ENCODE measurements at places on chromosomes 3 and 15.
A peak's percentile ranks its signal among the peaks of the same experiment; 100 is the strongest.

GRCh38 chr15:80695911-80696661, 976 bp downstream of the ABHD17C start:
- DNase-seq, result peak; percentile 10

DNA sequence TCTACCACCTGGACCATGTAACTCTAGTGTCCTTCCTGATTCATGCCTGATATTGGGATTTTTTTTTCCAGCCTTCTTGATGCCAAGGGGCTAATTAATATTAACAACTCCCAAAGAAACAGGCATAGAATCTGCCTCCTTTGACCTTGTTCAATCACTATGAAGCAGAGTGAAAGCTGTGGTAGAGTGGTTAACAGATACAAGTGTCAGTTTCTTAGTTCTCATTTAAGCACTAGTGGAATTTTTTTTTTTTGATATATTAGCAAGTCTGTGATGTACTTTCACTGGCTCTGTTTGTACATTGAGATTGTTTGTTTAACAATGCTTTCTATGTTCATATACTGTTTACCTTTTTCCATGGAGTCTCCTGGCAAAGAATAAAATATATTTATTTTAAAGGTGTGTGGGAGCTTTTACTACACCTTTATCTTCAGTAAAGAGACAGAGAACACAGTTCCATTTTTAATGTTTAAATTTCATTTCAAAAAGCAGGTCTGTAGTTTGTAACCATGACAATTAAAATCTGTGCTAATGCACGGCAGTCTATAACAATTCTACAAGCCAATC, 67.1 kb downstream of the TOP2B start:
- no peak for DNase-seq

- no peak for DNase-seq
Observed at GRCh38 chr3:139295040-139295439, 48.8 kb upstream of the MRPS22 start.

- DNase-seq, result no peak
Observed at GRCh38 chr3:90015688-90016356, 908.4 kb downstream of the EPHA3 start.

- DNase-seq, result no peak
Observed at GRCh38 chr3:23117856-23118255, 85.3 kb upstream of the UBE2E2 start.

DNA sequence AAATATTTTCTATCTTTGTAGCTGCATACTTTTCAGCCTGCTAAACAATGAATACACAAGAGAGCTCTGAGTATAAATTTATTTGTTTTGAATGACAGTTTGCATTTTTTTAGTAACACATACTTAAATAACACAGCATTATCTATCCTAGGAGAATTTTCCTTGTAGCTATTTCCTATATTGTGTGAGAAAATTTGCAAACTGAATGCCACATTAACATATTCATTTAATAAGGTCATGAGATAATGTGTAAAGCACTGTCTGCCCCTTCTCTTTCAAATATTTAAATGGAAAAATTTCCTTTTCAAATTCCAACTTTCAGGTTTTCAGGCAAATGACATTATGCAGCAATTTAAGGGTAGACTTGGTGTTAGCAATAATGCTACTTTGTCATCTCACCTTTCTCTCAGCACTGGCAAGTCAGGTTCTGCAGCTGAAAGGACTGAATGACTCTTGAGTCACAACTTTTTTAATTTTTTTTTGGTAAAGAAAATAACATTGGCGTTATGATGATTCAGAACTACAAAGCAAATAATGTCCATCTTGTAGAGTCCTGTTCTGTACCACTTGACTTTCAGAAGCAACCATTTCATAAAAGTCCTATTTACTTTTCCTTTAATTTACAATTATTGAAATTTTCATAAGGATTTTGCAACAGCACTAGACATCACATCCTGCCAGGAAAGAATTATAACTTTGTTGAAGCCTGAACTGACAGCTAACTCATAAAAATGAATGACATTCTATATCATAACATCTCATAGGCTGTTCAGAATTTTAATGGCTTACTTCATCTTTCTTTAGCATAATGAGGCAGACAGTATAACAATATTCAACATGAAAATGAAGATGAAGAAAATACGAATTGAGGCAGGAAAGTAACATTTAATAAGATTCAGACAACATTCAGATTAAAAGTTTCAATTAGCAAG, 681.6 kb upstream of the SEMA6D start:
- DNase-seq, result no peak

DNA sequence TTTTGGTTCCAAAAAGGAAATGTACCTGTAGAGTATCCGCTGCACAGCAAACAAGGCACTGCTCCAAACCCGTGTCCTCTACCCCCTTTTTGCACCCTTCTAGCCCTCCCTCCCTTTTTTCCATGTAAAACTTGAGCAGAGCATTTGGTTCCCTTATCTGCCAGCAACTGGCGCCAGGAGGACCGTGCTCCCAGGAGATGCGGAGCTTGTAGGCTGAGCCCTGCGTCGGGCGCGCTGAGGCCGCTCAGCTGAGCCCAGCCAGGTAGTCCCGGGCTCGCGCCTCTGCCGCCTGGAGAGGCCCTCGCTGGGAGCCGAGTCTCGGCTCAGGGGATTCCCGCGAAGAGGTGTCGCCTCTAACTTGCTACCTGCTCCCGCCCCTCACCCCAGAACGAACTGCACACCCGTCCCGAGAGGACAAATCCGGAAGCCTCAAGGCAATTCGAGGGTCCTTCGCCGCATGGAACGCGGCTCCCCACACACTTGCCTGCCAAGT, 575 bp downstream of the TRPM7 start:
- peak; percentile 83 for DNase-seq

- DNase-seq, result no peak
Observed at GRCh38 chr3:151903501-151903991, 30.1 kb downstream of the SUCNR1 start.

DNA sequence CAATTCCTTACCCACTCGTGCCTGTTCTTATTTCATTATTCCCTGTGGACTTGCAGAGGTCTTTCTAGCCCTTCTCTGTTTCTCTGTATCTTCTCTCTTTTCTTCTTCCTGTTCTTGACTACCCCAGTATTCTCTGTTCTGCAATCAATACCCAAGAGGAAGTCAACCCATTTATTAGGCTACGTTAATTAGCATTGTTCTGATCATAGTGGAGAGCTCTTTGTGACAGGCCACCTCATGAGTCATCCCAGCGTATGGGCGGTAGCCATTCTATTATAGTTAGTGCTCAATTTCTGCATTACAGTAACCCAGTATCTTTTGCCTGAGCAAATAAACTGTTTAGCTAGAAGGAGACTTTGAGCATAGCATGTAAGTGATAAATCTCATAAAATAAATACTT, 259.5 kb upstream of the GRM7 start:
- DNase-seq, result no peak

- DNase-seq, result no peak
Observed at GRCh38 chr3:190096345-190096744, 24.4 kb downstream of the P3H2 start.

DNA sequence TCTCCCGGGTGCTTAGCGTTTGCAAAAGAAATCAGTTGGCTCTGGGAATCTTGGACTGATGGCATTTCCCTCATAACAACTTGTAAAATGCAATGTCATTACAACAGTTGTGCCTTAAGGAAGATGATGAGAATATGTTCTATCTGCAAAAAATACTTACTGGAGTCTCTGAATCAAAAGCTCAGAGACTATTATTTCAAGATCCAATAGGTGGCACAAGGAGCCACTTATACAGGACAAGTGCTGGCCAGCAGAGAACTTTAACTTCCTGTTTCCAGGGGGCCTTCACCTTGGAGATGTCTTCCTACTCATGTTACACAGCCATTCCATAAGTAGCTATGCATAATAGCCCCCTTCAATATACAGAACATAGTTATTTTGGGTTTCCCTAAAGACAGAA, 8.9 kb upstream of the RPS27L start:
- DNase-seq, result no peak

DNA sequence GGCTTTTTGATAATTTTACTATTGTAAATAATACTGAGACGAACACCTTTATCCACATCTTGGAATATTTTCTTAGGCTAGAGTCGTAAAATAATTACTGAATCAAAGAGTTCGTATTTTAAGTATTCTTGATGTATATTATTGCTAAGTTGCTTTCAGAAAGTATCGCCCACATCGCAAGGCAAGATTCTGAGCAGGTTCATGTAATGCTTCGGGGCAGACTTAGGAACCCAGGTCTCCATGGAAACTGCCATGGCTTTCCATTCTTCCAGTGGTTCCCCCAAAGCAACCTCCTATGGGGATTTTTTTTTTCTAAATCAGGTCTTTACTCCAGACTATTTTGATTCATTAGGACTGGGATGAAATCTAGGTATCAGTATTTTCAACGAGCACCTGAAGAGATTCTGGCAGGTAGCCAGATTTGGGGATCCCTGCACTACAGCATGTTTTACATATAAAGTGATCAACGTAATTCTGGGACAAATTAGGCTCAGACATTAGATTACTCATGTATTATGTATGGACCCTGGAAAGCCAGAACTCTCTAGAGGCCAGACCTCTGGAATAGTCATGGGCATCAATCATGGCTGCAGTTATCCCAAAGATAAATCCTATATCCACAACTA, 86.5 kb downstream of the B3GNT5 start:
- no peak for DNase-seq

DNA sequence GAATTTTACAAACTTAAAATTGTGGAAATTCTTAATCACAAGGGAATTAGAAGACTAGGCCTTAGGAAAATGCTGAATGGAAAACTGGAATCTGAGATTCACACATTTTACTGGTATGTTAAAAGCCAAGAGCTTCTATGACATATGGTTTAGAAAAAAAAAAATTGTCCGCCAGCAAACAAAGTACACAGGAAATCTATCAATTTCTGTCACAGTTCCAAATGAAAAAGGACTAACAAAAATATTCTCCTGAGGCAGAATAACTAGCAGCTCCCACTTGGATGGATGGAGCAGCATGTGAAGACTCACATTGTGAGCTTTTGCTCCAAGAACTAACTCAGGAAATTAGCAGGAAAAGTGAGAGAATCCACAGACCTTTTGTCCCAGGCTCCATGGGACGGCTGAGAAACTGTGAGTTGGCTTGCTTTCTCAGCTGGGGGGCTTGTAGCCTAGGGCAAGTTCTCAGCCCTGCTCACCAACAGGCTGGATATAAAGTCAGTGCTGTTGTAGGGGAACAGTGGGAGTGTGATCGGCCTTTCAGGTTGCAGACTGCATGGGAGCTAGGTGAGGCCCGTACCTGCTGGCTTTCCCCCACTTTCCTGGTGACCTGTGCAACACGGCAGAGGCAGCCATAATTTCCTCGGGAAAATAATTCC, 731.1 kb upstream of the SGO1 start:
- DNase-seq, result no peak

DNA sequence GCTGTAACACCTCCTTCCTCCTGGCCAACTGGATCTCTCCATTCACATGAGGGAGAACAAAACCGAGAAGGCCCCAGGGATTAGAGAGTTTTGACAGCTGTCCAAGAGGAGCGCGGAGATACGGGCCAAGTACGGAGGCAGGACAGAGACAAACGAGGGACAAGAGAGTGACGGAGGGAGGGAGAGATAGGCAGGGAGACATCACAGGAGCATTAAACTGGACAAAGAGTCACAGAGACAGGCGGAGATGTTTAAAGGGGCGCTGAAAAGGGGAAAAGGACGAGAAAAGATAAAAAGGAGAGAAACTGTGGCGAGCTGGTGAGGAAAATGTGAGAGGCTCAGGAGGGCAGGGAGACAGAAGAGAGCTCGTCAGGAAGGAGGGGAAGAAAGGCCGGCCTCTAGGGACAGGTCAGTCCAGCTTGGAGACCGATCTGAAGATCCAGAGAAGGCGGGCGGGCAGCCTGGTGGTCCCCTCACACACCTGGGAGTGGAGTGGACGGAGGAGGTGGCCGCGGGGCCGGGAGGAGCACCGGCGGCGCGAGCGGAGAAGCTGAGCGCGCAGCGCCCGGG, 40.5 kb upstream of the ROPN1 start:
- DNase-seq, result no peak

- peak; percentile 46 for DNase-seq
Observed at GRCh38 chr3:151146071-151146730, 56.8 kb downstream of the GPR171 start.

- no peak for DNase-seq
Observed at GRCh38 chr3:150610785-150611184, 7.7 kb downstream of the SELENOT start.

DNA sequence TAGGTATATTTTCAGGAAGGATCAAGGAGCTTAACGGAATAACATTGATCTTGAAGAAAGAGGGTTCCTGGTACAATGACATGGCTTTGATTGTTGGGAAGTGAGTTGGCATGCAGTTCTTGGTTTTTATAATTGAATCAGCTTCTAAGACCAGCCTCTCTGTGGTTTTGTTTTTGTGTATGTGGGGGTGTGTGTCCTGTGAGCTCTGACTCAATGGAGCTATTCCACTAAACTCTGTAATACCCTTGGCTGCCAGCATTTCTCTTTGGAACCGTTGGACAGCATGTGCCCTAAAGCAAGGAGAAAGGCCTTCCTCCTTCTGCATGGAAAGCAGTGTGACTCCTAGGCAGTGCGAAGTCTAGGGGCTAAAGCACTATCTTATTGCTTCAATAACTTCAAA, 124.8 kb downstream of the EDEM1 start:
- no peak for DNase-seq

Measured in activated naive CD4-positive, alpha-beta T cell treated with anti-CD3 and anti-CD28 coated beads, Interleukin-2, amount 50 U/mL, for 72 hours (primary cell).